ENCODE measurements at places on chromosomes 2 and 18.

DNA sequence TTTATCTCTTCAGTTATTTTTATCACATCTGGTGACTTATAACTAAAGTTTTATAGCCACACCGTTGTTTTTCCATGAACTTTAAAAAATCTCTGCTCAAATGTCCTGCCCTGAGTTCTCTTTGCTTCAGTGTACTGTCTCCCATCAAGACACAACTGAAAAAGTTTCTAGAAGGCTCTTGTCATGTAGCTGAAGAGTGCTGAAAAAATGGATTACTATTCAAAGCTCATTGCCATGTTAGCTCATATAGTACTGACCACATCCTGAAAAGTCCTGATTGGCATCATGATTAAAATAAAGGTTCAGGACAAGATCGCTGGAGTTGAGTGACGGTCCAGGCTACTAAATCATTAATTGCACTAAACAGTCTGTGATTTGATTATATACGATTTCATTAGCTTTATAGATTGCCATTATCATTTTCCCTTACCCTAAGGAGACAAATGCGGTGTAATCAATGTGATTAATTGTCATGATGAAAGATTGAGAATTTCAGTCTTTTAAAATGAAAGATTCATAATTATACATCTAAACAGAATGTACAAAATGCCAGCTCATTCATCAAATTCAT lies 62.2 kb downstream of the MFSD6 start:
- DNase-seq = no peak

- DNase-seq = no peak
Observed at GRCh38 chr2:199882667-199883066, 28.4 kb upstream of the C2orf69 start.

DNA sequence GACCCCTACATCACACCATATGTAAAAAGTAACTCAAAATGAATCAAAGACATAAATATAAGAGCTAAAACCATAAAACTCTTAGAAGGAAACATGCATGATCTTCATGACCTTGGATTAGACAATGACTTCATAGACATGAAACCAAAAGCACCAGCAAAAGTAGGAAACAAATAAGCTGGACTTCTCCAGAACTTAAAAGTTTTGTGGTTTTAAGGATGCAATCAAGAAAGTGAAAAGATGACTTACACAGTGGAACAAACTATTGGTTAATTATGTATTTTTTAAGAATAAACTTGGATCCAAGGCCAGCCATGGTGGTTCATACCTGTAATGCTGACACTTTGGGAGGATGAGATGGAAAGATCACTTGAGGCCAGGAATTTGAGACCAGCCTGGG lies 150.2 kb downstream of the GALNT1 start:
- DNase-seq = no peak

DNA sequence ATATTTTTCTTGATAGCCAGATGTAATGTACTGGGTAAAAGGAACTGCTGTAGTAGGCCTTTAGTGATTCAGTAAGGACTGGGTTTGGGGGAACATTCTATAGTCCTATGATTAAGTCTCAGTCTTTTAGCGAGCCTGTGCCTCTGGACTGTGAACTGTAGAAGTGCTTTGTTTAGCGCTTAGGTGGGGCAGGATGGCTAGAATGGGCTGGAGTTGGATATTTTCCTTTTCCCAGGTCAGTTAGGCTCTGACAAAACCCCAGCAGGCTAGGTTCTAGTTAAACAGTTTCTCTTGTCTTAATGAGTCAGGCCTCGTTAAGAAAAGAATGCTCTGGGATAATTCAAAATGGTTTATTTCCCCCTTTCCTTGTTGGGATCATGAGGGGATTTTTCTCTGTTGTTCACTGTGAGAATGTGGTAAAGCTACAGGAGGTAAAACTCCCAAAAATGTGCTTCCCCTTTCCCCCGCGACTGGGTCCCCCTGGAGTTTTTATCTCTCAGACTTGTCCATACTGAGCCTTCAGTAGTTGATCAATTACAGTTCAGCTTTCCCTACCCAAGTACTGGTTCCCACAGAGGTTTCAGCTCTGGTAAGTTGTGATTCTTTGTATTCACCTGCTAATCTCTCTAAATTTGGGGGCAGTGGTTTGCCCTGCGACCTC lies 31.5 kb downstream of the EHBP1 start:
- DNase-seq = peak; percentile 19

GRCh38 chr2:114700440-114700839 lies 258.0 kb downstream of the DPP10 start:
- no peak for DNase-seq

DNA sequence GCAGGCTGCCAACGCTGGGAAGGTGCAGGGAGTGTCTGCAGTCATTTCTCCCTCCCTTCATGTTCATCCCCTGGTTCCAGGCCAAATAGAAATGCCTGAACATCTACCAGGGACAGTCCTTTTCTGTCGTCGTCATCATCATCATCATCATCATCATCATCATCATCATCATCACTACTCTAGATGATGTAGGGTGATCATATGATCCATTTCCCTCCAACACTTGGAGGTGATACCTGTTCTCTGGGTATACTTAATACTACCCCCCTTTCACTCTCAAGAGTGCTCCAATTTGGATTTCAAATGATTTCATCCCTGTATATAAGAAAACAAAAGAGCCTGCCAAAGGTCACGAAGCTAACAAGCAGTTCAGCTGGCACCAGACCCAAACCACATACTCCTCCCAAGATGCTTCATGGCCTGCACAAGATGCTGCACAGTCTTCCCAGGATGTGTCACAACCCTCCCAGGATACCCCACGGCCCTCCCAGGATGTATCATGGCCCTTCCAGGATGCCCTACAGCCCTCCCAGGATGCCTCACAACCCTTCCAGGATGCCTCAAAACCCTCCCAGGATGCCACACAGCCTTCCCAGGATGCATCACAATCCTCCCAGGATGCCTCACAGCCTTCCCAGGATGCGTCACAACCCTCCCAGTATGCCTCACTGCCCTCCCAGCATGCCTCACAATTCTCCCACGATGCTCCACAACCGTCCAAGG lies 257.9 kb downstream of the DYSF start:
- DNase-seq = peak; percentile 36

- no peak for DNase-seq
Observed at GRCh38 chr2:110871637-110872036, 139.3 kb downstream of the ACOXL start.

DNA sequence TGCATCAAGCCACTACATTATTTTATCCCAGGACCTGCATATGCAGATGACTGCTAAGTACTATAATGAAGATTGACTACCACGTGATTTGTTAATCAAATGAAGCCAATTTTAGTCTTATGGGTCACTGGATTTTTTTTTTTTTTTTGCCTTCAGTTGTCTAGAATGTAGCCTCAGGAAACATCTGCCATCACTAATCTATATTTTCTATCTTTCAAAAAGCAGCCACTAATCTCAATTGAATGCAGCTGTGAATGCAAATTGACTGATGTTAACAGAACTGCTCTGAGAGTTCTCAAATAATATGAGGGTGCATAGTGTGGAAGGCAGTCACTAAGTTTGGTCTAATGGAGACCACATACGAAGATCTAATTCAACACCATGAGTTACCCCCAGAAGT lies 106.3 kb downstream of the ABCA12 start:
- DNase-seq = no peak

- DNase-seq = no peak
Observed at GRCh38 chr2:84223191-84223590, 235.9 kb downstream of the SUCLG1 start.

DNA sequence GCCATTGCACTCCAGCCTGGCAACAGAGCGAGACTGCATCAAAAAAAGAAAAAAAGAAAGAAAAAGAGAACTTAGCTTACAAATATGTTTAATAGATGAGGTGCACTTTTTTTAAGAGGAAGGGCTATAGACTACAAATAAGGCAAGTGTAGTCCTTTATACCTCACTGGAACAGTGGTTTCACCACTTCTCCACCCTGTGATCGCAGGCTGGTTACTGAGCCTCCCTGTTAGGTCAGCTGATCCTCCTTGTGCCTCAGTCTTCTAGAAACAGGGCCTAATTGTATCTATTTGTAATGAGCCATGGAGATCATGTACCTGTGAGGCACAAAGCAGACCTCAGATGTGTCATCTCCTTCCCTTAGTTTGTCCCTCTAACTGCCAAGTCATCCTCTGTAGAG lies 4.5 kb downstream of the CXCR2 start:
- no peak for DNase-seq

DNA sequence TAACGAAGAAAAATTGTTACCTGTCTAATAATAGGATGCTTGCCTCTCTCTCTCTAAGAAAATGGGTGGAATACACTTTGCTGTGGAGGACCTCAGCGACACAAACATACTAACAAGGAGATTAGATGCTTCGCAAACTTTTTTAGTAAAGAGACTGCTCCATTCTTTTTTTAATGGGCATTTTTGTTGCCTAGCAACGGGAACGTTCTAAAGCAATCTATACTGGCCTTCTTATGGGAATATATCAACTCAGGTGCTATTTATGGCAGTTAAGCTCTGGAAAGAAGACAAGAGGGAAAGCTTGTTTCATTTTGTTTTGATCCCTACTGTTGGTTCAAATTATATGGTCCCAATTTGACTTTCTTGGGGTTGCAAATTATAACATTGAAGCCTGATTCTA lies 86.8 kb upstream of the CBLN2 start:
- DNase-seq = no peak

GRCh38 chr2:203849010-203849409 lies 18.6 kb upstream of the CTLA4 start:
- DNase-seq = no peak

- DNase-seq = peak; percentile 91
Observed at GRCh38 chr18:70132999-70133398, 72.5 kb downstream of the RTTN start.

GRCh38 chr2:46029332-46029811 lies 267.8 kb upstream of the EPAS1 start:
- peak; percentile 41 for DNase-seq

DNA sequence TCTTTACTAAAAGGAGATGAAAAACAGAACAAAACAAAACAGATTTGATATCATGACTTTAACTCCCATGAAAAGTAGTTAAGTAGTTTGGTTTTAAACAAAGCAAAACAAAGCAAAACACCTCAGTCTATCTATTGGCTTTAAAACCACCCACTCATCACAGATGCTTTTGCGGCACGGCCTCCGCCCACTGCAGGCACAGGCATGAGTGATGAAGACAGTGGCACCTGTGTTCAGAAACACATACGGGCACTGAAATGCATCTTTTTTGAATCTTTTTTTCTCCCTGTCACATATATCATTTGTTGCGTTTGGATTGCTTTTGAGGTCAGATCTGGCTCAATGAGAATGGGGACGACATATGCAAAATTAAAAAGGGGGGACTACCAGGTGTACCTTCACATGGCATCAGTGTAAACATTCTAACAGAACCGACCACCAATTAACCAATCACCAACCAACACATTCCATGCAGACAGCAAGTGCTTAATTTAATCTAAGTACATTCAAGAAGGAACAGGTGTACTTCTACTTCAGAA lies 147.4 kb upstream of the REV1 start:
- DNase-seq = no peak

- no peak for DNase-seq
Observed at GRCh38 chr18:35334212-35334611, 10.0 kb downstream of the ZNF24 start.

- no peak for DNase-seq
Observed at GRCh38 chr18:63684718-63685117, 18.0 kb upstream of the SERPINB11 start.

- DNase-seq = no peak
Observed at GRCh38 chr2:73092146-73092783, 20.5 kb downstream of the RAB11FIP5 start.

GRCh38 chr2:17148407-17149145 lies 369.7 kb downstream of the RAD51AP2 start:
- peak; percentile 50 for DNase-seq

GRCh38 chr2:234792621-234793022 lies 159.2 kb upstream of the SH3BP4 start:
- DNase-seq = peak; percentile 76

Data from fibroblast of skin of abdomen (primary cell).